ENCODE measurements at places on chromosomes 11 and 22.

GRCh38 chr11:1942558-1943260, 4.4 kb upstream of the MRPL23 start:
- DNase-seq = no peak

- DNase-seq = no peak
Measured at GRCh38 chr11:63911440-63911839, 5.5 kb downstream of the RCOR2 start.

GRCh38 chr22:35797411-35797810, 79.7 kb downstream of the APOL5 start:
- DNase-seq = no peak

GRCh38 chr11:13366266-13367026, 88.9 kb downstream of the BMAL1 start:
- DNase-seq = no peak

DNA sequence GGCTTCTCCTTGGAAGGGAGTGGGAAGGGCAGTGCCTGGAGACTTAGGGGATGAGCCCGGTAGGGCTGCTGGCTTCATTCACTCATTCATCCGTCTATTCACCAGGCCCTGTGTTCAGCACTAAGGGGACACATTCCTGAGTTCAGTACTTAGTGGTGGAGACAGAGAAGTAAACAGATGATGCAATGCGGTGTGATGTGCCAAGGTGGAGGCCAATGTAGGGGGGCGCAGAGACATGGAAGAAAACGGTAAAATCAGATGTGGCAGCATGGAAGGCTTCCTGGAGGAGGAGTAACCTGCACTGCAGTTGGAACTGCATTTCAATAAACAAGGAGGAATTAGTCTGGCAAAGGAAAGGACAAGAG, 21.3 kb downstream of the GRIK4 start:
- DNase-seq = no peak

DNA sequence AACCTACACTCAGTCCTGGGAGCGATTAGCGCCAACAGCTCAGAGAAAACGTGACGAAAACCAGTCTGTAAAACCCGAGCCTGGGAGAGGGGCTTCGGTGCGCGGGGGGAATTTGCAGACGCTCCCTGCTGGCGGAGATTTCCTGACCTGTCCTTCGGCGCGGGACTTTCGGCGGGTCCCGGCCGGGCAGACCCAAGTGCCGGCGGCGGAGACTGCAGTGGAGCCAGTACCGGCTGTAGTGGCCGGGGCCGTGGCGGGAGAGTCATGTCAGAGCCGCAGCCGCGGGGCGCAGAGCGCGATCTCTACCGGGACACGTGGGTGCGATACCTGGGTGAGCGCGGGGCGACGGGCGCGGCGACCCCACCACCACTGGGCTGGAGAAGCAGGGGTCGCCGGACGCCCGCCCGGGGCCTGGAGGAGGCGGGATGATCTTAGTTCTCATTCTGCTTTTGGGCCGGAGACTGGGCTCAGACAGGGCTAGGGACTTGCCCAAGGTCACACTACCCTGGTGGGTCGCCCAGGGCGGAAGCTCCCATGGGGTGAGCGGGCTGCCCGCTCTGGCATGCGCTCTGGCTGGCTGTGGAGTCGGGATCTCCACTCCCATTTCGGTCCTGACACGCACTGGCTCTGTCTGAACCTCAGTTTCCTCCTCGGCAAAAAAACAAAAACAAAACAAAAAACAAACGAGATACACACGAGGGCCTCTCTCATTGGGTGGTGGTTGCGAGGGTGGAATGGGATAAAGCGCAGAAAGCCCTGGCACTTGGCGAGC, at the start of gene MTFP1:
Gene MTFP1, plus strand, starts transcription at position 153 of the 772 bp plus-strand sequence. Its CDS starts 112 bp downstream, at position 265.
- DNase-seq = no peak

DNA sequence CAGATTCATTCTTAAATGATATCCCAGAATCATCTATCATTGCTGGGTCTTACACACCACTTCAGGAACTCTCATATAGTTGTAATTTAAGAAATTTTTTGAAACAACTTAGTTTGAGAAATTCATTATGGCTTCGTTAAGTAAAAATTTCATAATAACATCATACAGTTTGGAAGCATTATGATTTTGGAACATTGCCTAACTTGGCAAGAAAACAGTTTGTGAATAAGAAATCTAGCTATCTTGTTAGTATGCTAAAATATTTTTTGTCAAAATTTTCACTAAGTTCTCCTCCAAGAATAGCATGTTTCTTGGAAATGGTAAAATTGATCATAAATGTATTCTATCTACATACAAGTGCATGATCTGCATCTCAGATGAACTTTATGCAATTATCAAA, 217.7 kb downstream of the CNTN5 start:
- DNase-seq = no peak

DNA sequence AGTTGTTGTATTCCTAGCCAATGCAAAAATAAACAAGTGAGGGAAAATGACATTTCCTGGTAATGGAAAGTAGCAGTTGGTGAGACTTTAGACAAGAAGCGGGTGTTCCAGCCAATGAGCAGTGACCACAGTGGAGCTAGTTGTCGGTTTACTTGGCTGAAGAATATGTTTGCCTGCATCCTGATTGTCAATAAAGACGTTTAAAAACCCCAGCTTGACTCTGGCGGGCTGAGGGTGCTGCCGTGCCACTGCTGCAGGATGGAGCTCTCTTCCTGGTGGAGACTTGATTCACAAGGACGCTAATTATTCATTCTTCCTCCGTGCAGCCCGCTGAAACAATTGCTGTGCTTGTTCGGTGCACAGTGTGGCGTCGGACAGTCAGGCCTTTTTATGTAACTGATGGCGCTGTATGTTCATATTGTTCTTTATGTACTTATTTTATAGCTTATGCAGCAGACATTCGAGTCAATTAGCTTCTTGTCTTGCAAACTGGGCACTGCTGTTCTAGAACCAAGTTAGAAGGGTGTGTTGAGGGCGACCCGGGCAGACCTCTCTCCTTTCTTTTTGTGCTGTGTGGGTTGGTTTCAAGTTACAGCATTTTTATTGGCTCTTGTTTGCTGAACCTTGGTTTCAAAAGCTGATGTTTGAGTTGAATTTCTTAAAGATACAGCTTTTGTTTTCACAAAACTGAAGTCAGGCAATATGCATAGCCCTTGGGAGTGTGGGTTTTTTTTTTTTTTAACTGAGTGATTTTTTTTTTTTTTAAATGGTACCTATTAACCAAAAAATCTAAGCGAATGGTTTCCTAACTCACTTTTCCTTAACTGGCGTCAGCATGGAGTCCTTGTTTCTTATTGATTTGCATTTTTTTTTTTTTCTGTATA, 153.9 kb downstream of the TEAD1 start:
- no peak for DNase-seq
